T follicular helper cell (primary cell): ENCODE measurements at places on chromosomes 16 and 17.
A peak's percentile ranks its signal among the peaks of the same experiment; 100 is the strongest.

DNA sequence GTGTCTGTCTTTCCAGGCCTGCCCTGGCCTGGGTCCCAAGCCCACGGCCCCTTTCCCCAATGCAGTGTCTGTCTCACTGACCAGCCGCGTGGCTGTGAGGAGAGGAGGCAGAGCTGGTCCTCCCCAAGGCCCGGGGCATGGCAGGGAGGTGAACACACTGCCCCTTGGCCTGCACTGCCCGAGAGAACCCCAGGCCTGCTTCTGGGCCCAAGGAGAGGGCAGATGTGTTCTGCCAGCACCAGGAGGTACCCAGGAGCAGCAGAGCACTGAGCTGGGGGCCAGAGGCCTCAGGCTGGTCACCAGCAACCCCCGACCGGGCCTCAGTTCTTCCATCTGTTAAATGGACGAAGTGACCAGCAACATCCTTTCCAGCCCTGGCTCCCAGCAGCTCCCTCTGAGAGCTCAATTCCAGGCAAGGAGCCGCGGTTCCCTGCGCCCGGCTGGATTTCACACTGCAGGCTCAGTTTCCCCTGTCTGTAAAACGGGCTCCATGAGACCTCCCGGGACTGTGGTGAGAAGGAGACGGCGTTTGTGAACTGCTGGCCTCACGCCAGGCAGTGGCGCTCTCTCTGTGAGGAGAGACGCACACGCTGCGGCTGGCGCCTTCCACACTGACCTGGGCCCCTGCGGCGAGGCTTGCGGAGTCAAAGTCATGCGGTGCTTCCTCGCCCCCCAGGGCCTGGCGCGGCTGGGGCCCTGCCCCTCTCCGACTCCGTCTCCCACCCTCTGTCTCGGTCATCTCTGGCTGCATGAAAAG is 8.1 kb upstream of the ZFPM1 start:
- no peak for DNase-seq

GRCh38 chr17:27601069-27601974 is 29.7 kb upstream of the LGALS9 start:
- peak; percentile 74 for DNase-seq

DNA sequence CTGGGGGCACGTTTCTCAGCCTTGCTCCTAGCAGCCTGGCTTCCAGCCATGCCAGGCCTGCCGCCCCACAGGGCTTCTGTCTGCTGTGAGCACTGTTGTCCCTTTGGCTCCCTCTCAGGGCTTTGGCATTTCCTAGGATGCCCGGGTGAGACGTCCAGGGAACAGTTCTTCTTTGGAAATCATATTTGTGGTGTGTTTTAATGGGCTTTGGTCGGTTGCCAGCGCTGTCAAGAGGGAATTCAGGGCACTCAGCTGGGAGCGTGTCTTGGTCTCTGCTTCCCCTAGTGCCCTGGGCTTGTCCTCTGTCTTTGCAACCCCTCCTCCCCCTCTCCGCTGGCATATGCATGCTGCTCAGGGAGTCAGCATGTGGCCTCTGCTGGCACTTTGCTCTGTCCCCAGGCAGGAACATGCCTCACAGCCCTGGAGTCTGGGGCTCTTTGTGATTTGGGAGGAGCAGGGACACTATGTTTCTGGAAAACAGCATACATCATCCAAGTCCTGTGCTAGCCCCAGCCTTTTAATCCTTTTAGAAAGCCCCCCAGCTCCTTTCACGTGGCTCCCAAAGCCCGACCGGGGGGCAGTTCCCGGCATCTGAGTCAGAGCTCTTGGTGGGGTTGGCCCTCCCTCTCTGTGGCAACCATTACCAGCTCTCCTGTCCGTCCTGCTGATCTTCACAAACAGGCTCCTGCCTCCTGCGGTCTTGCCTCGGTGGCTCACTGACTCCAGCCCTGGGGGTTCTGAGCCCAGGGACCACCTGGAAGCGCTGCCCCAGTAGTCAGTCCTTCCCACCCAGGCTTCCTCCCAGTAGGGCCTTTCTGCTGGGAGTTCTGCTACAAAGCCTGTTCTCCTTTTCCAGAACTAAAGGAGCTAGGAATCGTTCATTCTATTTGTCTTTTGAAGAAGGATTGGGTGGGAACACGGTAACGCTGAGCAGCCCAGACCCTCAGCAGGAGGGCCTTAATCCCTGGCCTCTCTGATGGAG is 26.7 kb downstream of the SAP30BP start:
- no peak for DNase-seq

- DNase-seq = no peak
Measured at GRCh38 chr16:1070084-1070863, 2.3 kb upstream of the SSTR5 start.

- no peak for DNase-seq
Measured at GRCh38 chr16:61421111-61421510, 615.1 kb downstream of the CDH8 start.
